ENCODE measurements at places on chromosomes 6 and 20. TPM values are rescaled to one million over a fixed set of nuclear protein-coding genes. Genes with fewer than 3 reads are reported as not detected.

GRCh38 chr6:412146-412886 lies 20.8 kb downstream of the IRF4 start:
- no peak for DNase-seq

GRCh38 chr6:137259349-137259748 lies 40.2 kb upstream of the IFNGR1 start:
- peak; percentile 69 for DNase-seq

GRCh38 chr20:46901638-46902037 lies 7.0 kb downstream of the EYA2 start:
- DNase-seq, result peak; percentile 99

GRCh38 chr20:1832634-1833033 lies 62.6 kb upstream of the SIRPA start:
- no peak for DNase-seq

GRCh38 chr6:5084360-5084780 lies 771 bp upstream of the PPP1R3G start:
- DNase-seq, result no peak

- DNase-seq, result peak; percentile 83
Measured at GRCh38 chr20:59820204-59821041, 113.0 kb downstream of the SYCP2 start.

DNA sequence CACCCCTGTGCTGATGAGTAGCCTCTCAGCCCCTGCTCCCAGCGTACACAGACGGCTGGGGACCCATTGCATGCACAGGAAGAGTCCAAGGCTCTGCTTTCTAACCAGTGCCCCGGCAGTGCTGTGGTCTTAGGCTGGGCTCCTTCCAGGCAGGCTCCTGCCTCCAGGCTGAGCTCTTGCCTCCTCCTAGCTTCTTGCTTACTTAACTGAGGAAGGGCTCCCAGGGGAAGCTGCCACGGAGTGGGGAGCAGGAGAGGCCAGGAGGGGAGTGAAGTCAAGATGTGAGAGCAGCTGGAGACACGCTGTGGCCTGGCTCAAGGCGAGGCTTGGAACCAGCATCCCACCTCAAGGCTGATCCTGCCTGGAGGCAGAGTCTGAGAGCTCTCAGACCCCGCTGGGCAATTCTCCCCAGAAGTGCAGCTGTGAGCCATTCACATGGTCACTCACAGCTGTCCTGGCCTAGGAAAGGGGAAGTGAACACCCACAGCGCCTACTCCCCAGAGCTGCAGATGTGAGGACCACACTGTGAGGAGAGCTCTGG lies 141.0 kb downstream of the TBXT start:
- no peak for DNase-seq

DNA sequence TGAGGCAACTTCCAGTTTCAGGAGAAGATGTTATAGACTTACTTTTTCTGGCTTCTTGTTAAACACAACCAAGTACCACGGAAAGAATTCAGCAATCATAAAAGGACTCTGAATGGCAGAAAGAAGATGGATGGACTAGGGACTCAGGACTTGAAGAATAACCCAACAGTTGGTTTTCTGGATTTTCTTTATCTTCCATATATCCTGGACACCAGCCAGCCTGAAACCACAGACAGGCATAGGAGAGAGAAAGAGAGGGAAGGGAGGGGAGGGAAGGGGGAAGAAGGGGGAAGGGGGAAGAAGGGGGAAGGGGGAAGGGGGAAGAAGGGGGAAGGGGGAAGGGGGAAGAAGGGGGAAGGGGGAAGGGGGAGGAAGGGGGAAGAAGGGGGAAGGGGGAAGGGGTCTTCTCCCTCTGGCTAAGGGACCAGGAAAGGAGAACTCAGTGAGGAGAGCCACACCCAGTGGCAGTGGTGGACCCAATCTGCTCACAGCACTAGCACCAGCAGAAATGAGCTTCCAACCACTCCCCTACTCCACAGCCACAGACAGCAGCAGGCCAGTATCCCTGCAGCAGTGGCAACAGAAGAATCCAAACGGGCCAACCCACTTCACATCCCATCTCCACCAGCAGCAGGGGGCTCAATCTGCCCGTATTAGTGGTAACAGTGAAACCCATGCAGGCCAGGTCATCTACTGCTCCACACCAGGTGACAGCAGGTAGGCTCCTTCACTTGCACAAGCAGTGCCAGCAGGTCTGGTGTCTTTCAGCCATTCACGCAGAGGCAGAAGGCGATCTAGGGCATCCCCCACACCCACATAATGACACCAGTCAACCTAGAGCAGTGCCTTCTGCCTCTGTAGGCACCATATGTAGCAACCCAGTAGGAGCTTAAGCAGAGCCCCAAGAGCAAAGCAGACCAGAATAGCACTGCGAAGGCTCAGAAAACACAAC lies 78.6 kb downstream of the TRMT6 start:
- no peak for DNase-seq

GRCh38 chr20:49938173-49939163 lies 2.3 kb downstream of the RNF114 start:
- no peak for DNase-seq

DNA sequence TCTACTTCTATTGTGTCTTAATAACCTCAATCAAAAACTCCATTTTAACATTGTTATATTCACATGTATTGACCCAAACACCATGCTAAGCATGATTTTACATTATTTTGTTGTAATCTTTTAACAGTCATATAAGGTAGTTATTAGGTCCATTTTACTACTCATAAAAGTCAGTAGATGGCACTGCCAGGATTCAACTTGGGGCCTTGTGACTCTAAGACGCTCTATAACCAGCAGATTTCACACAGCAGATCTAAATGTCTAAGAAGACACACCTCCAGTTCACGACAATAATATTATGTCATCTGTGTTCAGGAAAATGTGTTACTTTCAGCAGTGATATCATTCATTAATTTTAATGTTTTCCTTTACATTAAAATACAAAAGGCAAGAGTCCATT lies 88.0 kb downstream of the FRK start:
- DNase-seq, result no peak

DNA sequence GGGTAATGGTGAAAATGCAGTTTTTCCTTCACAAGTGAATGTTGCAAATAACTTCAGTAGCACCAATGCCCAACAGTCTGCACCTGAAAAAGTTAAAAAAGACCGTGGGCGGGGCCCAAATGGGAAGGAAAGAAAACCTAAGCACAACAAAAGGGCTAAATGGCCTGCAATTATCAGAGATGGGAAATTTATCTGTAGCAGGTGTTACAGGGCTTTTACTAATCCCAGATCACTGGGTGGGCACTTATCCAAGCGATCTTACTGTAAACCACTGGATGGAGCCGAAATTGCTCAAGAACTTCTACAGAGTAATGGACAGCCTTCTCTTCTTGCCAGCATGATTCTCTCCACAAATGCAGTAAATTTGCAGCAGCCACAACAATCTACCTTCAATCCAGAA lies 64.8 kb upstream of the SMIM8 start:
- DNase-seq, result no peak

DNA sequence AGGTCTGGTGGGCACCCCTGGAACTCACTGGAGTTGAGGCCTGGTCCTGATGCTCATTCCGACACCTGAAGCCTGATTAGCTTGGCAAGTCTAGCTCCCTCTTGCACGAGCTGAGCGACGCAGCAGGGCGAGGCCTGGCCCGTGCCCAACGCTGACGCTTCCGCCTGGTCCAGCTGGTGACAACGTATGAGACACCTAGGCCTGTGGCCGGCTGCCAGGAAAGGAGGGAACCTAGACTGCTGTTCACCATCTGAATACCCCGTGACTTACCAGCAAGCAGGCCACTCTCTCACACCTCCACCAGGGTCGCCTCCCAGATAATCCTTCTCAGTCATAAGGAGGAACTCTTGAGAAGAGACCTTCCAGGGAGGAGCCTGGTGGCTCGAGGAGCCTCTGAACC lies 24.5 kb downstream of the YTHDF1 start:
- DNase-seq, result peak; percentile 91

GRCh38 chr6:149897855-149898744 lies at the start of gene RAET1E:
Gene RAET1E, minus strand, starts transcription at chr6:149898113. Its CDS starts 7,212 bp downstream, at chr6:149890901.
- DNase-seq, result no peak

DNA sequence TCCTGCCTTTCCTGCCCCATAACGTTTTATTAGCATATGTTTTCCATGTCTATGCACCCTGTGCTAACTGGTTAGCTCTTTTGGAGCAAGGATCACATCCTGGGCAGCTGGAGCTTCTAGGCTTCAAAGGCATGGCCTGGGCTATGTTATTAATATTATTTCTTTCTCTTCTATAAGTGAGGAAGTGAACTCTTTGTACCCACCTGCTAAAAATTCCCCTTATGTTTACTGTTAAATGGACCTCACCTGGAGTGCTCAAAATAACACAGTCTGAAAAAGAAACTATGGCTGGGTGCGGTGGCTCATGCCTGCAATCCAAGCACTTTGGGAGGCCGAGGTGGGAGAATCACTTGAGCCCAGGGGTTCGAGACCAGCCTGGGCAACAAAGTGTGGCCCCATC lies 97.8 kb downstream of the TNFAIP3 start:
- no peak for DNase-seq

DNA sequence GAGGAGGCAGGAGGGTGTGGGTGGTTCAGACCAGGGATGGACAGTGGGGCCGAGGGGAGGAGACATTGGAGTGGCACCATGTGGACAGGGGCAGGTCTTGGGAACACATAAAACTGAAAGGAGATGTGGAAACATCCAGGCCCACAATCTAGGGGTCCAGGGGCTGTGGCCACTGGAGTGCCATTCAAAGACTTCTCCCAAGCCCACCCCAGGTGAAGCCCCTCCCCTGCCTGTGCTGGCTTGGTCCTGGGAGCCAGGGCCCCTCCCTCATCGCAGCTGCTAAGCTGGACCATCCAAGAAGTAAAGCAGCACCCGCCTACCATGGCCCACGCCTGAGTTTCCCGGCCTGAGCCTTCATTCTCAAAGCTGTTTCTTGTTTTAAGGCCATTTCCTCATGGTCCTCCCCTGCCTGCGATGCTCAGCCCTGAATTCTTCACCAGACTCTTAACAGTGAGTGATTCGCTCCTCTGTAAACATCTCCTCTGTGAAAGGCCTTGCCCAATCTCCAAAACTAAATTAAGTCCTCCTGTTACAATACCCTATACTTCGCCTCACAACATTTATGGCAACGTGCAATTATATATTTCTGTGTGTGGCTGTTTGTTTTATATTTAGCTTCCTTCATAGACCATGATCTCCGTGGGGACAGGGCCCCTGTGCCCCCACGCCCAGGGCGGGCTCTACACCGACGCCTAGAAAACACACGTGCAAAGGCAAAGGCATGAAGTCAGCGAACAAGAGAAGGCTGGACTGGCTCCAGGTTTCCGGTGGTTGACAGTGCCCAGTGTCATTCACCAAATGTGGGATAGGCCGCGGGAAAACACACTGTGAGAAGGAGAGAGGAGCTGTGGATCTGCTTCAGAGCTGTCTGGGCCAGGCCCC lies 267.8 kb downstream of the ERMARD start:
- no peak for DNase-seq

DNA sequence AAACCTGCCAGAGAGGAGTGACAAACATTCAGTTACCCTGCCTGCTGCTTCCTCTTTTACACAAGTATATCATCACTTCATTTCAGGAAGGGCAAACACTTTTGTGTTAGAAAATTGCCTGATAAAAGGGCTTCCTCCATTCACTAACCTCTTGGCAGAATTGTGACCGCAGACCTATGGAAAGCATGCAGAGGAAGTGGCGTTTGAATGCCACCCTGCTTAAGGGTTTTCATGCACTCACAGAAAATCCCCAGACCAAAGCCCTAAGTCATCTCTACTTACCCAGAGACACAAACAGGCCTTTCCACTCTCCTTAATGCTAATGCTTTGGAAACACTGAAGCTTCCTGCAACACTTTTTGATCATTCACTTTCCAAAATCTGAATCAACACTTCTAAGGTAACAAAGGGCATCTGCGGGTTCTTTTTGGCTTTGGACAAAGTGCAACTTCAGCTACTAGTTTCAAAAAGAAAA lies 22.1 kb upstream of the RALGAPA2 start:
- no peak for DNase-seq

DNA sequence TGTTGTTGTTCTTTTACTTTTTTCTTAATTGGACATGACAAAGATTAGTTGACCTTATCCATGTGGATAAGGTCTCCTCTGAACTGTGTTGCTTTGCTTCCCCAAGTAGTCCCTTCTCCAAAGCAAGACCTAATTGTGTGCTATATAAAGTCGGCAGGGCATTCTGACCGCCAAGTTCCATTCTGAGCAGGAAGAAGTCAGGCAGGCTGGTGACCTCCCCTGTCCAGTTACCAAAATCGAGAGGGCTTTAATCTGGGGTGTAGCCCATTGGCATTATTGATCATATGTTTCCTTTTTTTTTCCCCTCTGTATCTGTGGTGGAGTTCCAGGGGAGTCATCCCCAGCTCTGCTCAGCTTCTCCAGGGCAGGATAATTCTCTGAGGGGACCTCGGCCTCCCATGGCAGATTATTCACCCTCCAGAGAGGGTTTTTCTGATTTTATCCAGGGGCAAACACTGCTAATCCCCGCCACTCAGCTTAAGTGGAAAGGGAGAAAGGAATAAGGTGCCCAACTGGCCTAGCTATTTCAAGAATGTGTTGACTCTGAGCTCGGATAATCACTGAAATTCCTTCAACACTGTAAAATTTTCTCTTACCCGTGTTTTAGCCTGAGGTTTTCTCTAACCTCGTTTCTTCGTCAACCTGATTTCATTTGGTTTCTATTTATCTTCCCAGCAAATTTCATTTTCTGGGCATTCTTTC lies 71.8 kb upstream of the L3MBTL3 start:
- no peak for DNase-seq

DNA sequence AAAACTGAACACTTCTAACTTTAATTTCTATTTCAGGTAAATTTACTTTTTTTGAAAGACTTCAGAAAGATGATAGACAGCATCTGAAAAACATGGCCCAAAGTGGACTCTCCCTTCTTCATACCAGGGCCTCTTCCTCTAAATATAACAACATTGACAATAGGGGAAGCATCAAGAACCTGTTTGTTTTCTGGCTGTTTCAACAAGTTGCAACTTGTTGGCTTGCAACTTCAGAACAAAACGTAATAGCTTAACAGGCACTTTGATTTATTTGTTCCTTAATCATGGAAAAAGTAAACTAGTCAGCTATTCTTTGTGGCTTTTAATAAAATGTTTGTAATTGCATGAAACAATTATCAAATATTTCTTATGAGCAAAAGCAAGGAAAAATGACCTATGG lies 34.3 kb downstream of the RGS17 start:
- peak; percentile 89 for DNase-seq

Gene GPX5
- total RNA-seq, result not detected

Gene SULF2
- total RNA-seq, result 25.3 TPM

Gene MUCL3
- total RNA-seq, result under 0.01 TPM

Gene CDSN
- total RNA-seq, result not detected

Gene LAMA4
- total RNA-seq, result 0.38 TPM

Gene SAMD3
- total RNA-seq, result not detected

Gene EDN1
- total RNA-seq, result 2.9 TPM

Gene LINC00237
- not detected for total RNA-seq

Gene MAP3K4
- total RNA-seq, result 41.3 TPM

Gene WFDC10B
- not detected for total RNA-seq
